ACHN (cell line): ENCODE measurements at places on chromosomes 13 and 19.

DNA sequence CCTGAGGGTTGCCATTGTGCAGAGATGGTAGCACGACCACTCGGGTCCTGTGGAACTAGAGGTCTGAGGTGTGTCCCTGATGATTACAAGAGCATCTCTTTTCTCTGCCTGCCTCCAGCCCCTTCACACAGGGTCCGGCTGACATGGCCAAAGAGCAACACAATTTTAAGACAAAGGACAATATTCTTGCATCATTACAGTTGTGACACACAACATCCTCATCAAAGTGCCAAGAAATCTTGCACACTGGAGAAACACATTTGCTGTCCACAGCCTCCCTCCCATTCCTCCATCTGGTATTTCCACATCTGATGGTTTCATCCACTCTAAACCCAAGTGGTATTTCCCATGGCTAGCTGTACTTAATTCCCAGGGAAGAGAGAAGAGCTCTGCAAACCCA, 12.8 kb downstream of the COL4A1 start:
- DNase-seq: no peak

DNA sequence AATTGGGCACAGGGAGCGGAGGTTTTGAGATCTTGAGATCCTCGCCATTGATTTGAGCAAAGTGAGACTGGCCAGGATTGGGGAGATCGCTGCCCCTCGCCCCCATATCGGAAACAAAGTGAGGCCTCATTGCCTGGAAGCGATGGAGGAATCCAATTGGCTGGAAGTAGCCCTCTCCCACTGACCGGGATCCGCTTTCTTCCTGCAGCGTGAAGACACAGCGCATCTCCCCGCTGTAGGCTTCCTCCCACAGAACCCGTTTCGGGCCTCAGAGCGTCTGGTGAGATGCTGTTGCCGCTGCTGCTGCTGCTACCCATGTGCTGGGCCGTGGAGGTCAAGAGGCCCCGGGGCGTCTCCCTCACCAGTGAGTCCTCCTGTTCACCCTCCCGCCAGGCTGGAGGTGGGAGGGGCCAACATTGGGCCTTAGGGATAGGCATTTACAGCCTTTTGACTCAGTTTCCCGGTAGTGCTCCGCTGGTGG, 438 bp downstream of the PRKCSH start:
- peak; percentile 23 for DNase-seq

DNA sequence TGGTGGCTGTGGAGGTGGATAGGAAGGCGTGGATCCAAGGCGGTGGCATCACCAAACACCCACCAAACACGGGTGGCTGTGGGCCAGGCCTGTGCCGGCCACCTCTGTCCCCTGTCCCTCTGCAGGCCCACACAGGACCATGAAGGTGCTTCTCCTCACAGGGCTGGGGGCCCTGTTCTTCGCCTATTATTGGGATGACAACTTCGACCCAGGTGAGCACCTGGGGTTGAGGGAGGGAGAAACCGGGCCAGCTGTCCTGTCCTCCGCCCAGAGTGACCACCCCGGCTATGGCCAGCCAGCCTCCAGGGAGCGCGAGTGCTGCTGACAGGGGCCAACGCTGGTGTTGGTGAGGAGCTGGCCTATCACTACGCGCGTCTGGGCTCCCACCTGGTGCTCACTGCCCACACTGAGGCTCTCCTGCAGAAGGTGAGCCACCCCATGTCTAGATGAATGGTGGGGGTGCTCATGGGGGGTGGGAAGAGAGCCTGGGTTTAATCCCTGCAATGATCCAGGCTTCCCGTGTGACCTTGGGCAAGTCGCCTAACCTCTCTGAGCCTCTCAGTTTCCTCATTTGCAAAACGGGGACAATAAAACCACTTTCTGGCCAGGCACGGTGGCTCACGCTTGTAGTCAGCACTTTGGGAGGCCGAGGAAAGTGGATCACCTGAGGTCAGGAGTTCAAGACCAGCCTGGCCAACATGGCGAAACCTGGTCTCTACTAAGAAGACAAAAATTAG, 4.0 kb downstream of the HSD11B1L start:
- no peak for DNase-seq

GRCh38 chr13:112069845-112070251, 2.9 kb downstream of the SOX1 start:
- DNase-seq: no peak

GRCh38 chr13:74036373-74036772, 97.8 kb downstream of the KLF12 start:
- DNase-seq: no peak

GRCh38 chr13:112723771-112724170, 33.9 kb downstream of the ATP11A start:
- DNase-seq: no peak

GRCh38 chr13:91544723-91545122, 146.3 kb downstream of the GPC5 start:
- DNase-seq: no peak

DNA sequence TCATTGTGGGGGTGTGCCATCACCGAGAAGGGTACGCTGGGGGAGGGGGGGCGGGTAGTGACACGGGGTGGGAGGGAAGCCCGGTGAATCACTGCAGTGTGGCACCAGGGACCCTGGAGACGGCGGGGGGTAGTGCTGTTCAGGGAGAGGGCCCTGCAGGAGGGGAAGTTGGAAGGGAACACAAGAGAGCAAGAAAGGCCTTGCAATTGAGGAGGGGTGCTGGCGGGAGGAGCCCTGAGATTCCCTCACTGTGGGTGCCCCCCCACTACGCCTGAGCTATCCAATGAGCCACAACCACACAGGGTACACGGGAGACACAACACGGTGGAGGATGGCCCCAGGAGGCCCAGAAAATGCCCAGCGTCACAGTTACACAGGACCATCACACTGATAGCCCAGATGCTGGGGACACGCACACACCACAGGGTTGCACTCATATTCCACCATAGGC, 516 bp upstream of the ATP1A3 start:
- DNase-seq: no peak

DNA sequence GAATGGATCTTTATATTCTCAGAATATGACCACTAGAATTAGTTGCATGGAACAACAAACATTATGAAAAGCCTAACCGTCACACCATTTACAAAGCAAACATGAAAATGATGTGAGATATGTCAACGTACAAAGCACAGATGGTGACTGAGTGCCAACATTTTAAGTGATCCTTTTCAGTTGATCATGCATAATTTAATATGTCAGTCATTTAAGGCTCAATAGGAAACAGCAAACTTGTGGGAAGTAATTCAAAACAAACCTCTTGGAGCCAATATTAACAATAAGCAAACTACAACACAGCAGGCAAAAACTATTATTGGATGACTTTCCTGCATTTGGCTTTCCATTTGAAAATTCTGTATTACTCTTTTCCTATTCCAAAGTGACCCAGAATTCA, 277.6 kb downstream of the SLITRK6 start:
- DNase-seq: no peak

DNA sequence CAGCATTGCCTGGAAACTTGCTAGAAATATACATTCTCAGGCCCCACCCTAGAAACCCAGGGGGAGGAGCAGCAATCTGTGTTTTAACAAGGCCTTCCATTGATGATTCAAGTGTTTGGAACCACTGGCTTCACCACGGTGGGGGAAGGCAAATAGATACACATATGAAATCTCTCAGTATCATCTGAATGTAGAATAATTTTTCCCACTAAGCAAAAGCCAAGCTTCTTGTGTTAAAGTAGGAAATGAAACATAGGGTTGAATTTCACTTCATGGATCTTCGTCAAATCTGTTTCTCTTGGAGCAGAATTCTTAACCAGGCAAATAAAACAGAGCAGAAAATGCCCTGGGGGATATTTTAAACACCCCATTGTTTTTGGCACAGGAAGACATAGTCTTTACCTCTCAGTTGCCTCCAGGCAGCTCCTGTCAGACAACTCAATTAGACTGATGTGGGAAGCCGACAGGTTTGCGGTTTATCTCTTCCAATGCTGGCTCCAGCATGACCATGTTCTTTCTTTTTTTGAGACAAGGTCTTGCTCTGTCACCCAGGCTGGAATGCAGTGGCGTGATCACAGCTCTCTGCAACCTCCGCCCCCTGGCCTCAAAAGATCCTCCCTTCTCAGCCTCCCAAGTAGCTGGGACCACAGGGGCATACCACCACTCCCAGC, 213.0 kb downstream of the FOXO1 start:
- no peak for DNase-seq

DNA sequence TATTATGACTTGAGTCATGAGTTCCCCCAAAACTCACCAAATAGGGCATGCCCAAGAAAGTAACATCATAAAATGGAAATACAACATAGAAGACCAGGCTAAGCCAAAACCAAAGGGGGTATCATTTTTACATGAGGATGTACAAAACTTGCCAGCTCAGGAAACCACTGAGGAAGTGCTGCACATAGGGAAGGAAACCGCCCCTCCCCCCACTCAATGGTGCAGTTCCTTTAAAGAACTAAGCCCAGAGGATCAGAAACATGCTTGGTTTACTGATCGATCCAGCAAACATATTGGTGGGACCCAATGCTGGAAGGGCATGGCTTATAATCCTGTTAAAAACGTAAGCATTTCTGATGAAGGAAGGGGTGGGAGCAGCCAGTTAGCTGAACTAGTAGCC, 4.2 kb upstream of the ZNF486 start:
- no peak for DNase-seq

GRCh38 chr13:51437550-51438127, 15.2 kb downstream of the INTS6 start:
- no peak for DNase-seq

GRCh38 chr19:17112271-17112670, 36.7 kb downstream of the MYO9B start:
- no peak for DNase-seq

GRCh38 chr19:29450306-29450705, 75.5 kb upstream of the VSTM2B start:
- DNase-seq: no peak

DNA sequence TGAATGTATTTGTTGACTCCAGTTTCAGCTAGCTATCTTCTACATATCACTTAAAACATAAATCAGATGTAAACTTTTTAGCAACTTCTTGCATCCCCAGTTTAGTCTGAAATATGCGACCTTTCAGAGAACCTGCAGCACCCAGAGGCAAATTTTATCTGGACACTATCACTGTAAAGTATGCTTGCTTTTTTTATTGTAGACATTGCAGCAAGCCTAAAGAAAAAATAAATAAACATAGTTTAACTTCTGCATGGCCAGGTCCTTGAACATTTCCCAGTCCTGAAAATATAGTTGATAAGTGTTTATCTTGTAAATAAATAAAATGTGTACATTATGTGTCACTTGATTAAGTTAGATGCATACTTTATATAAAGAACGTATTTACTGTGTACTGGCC, 1829.4 kb downstream of the PCDH9 start:
- DNase-seq: no peak

GRCh38 chr19:42378225-42379215, 11.6 kb downstream of the CNFN start:
- no peak for DNase-seq

DNA sequence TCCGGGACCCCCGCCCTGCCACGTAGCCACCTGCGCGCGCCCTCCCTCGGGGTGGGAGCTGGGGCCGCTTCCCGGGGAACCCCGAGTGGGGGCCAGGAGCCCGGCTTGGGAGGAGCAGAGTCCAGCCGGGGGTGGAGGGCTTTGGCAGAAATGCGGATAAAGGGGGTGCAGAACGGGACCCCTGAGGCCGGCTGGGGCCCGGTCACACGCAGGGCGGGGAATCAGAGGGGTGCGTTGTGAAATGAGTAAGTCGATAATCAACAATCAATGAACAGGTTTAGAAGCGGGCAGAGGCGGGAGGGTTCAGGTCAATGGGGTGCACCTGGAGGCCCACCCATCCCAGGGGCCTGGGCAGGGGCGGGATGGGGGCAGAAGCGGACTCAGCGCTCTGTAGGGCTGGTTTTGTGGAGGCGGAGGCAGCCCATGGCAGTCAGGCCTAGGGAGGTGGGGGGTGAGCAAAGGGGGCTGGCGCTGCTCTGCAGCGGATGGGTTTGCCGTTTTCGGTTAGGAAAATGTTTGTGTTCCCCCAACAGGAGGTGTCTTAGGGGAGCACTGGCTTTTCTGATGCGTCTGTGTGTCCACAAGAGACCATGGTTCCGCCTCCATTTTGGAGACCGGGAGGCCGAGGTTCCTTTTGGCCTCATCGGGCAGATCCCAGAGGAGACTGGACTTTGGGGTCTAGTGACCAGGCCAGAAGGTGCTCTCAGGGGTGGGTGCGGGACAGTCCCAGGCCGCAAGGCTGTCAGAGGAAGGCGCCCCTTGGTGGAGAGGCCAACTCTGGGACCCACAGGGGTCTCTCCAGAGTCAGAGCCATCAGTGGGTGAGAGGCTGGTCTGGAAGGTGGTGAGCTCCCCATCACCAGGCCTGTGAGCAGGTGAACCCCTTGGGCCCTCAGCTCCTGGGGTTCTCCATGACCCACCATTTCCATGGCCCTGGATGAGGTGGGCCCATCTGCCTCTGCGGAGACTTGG, 683 bp upstream of the DIRAS1 start:
- no peak for DNase-seq

- no peak for DNase-seq
Observed at GRCh38 chr19:10780368-10780767, 55.6 kb downstream of the TMED1 start.

GRCh38 chr19:51141181-51141580, 920 bp upstream of the SIGLEC7 start:
- DNase-seq: no peak

DNA sequence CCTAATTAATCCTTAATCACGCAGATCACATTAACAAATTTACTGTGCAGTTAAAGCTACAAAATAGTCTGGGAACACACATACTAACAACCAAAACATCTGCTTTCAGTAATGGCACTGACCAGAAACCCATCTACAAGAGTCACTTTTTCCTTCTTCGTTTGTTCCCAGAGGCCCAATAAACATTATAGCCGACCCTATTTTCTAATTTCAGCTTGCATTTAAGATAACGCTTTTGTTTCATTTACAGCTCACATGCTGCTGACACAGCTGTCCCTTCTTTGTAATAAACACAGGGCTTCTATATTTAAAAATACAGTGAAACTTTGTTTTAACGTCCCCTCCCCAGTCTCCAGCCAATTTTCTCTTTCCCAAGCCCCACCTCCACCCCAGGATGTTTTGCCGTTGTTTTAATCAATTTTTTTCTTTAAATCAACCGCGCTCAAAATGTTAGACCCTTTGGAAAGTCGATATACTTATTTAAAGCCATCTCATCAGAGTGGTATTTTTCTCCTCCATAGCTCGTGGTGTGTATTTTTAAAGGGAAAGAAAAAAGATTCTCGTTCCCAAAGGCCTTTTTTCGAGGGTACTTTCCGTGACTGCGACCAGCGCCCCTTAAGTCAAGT, 1.7 kb upstream of the WBP4 start:
- peak; percentile 5 for DNase-seq

GRCh38 chr19:50290011-50290410, 39.2 kb downstream of the KCNC3 start:
- no peak for DNase-seq

- no peak for DNase-seq
Observed at GRCh38 chr13:76813000-76813691, 73.1 kb downstream of the KCTD12 start.
